ENCODE measurements at places on chromosomes 4 and X.

DNA sequence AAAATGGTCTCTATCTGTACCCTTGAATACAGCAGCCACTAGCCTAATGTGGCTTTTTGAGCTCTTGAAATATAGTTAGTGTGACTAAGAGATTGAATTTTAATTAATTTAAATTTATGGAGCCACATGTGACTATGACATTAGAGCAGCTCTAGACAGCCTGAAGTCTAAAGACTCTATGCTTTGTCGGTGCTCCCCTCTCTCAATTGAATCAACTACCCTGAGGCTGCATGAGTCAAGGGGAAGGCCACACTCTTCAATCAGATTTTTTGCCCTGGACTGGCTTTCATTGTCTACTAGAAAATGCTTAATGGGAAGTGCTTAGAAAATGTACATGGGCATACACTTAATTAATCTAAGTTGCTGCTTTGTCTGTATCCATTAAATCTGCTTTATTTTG, 11.7 kb downstream of the TLR7 start:
- no peak for DNase-seq

GRCh38 chr4:27966664-27967063, 1106.0 kb downstream of the STIM2 start:
- no peak for DNase-seq

- no peak for DNase-seq
Observed at GRCh38 chr4:8356856-8357255, 83.7 kb downstream of the ACOX3 start.

DNA sequence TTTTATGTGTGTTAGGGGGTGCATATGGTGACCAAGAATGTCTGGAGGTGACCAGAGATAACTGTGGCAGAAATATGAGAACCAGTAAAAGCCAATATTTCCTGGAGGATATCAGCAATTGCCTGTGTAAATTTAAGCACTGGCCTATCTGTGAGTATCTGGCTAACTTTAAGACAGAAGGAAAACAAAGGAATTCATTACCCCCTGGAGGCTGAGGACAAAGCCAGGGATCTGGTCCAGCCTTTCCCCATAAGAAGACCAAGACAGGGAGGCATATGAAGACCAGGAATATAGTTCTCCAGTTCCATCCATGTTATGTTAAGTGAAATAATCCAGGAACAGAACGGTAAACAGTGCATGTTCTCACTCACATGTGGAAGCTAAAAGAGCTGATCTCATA, 49.2 kb downstream of the MFAP3L start:
- no peak for DNase-seq

DNA sequence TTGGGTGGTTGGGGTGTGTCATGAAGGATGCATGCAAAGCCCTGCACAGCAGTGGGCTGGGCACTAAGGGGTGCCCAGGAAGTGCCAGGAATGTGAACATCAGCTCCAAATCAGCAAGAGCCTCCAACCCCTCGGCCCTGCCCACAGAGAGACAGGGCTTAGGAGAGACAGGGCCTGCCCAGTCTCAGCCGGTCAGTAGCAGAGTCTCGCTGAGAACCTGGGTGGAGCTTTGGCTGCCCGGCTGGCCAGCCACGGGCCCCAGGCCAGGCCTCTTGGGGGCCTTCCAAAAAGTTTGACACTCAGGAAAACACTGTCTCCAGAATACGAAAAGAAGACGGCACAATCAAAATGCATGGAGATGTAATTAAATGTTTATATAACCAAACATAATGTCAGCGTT, 4.3 kb upstream of the MXD4 start:
- DNase-seq = no peak

GRCh38 chr4:178347111-178347510, 904.9 kb upstream of the AGA start:
- DNase-seq = no peak

- DNase-seq = no peak
Observed at GRCh38 chrX:120857240-120857639, 18.4 kb downstream of the CT47B1 start.

- DNase-seq = no peak
Observed at GRCh38 chr4:176193126-176193525, 2.3 kb downstream of the SPATA4 start.

GRCh38 chrX:78111140-78111931, 7.3 kb downstream of the PGK1 start:
- DNase-seq = no peak

DNA sequence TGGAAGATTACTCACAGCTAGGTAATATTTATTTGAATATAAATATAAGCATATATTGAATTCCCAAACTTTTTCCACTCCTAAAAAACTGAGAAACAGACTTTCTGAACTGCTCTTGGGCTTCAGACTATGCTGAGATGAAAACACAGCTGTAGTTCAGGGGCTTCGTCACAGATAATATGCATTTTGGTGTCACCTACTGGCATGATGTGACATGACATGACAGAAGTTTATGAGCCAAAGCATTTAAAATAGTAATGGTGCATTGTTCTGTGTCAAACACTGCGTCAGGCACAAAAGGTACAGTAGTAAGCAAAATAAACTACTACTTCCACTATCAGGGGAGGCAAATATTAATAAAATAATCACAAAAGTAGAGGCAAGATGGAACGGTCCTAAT, 171.3 kb downstream of the BTC start:
- no peak for DNase-seq

DNA sequence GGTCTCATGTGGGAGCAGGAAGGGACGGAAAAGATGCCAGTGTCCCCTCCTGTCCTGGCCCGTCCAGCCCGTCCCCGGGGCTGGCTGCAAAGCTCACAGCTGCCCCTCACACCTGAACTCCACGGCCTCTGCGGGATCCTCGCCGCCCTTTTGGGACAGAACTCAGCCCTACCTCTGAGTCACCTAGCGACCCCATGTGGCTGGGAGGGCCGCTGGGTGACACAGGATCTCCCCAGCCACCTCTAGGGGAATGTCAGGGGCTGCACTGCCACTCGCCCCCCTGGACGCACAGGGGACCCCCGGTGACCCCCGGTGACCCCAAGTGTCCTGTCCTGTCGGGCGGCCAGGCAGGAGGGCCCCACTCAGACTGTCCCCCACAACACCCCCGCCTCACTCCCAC, 748 bp downstream of the FAM9B start:
- no peak for DNase-seq

GRCh38 chr4:41095973-41096372, 118.4 kb downstream of the APBB2 start:
- no peak for DNase-seq

DNA sequence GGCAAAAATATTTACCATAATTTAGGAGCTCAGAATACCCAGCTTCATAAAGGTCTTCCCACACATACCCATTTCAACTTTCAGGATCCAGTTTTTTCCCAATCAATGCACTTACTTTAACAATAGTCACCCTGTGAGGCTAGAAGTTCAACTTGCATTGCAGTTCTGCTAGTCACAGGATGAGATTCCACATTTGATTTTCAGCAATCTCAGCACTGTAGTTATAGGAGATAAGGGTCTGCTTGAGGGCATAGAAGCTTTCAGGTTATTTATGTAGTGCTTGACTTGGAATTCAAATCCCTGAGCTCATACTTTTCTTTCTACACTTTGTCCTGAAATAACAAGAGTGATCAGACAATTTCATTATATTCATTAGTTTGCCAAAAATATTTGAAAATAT, 78.3 kb upstream of the IL2 start:
- no peak for DNase-seq

- no peak for DNase-seq
Observed at GRCh38 chr4:122711919-122712318, 20.6 kb upstream of the BBS12 start.

GRCh38 chrX:1592470-1593142, 1.2 kb downstream of the AKAP17A start:
- no peak for DNase-seq

GRCh38 chrX:13142891-13143290, 98.5 kb upstream of the FAM9C start:
- DNase-seq = no peak

GRCh38 chrX:1661048-1661921, 46.4 kb downstream of the ASMT start:
- no peak for DNase-seq

DNA sequence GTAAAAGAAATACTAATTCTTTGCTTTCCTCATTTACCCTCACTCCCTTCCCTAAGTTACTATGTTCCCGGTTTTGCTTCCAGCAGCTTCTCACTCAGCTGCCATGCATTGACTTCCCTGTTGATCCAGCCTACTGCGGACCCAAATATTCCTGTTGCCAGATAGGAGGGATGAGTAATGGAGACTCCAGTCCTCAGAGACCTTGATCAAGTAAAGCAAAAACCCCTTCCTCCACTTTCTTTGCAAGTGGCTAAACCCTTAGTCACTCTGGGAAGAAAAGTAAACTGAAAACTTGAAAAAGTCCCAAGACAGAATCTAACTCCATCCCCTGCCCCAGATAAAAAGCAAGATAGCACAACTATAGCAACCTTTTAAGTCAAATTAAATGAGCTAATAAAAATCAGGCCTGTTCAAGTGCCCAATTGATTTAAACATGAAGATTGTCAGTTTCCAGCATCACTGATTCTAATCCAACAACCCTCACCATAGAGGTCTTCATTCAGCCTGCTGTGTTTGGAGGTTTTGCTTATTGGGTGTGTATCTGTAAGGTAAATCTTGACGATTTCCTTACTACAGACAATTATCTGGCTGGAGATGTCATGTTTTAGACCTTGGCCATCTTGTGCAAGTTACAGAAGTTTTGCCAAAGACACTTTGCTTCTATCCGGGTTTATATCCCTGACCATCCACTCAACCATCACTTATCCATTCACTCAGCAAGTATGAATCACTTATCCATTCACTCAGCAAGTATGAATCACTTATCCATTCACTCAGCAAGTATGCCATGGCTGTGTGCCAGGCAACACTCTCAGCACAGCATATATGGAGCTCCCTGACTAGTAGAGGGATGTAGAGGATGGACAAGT, 17.6 kb downstream of the FGFBP1 start:
- DNase-seq = no peak

DNA sequence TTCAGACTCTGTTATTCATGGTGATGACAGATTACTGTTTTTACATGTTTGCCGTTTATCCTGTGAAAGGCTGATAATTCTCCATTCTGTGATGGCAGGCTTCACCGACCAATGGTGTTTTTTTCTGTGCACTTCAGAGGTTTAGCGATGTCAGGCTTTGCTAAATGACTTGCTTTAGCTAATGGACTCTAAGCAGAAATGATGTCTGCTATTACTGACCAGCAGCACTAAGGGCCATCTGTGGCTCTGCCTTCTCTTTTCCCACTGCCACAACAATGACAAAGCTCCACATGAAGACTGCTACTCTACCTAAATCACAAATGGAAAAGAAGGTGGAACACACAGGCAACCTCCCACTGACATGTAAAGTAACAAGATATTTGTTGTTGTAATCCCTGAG, 68.4 kb upstream of the ALB start:
- no peak for DNase-seq

GRCh38 chr4:38075370-38076152, 115.4 kb downstream of the PTTG2 start:
- no peak for DNase-seq

- DNase-seq = no peak
Observed at GRCh38 chrX:12138361-12139313, at the start of gene FRMPD4. TSS of gene FRMPD4 (plus strand) at chrX:12138473. CDS start at chrX:12138972, 499 bp downstream.

- DNase-seq = no peak
Observed at GRCh38 chr4:152348670-152349069, 187.2 kb downstream of the FBXW7 start.

DNA sequence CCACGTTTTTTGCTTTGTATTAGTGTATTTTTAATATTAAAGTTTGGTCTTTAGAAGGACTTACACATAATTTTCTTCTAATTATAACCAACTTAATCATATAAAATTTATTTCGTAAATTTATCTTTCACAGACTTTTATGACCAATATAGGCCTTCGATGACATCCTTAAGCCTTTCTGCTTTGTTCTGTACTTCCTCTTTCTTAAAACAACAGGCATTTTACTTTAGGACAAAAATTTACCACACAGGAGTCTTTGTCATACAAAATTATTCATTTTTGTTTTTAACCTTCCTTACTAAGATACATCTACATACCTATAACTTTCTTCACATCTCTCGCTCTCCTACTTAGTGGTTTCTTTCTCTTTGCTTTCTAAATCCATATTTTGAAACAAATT, 56.3 kb downstream of the RGS12 start:
- no peak for DNase-seq

GRCh38 chrX:69627744-69628143, 11.8 kb downstream of the EDA start:
- no peak for DNase-seq

- DNase-seq = no peak
Observed at GRCh38 chr4:76802236-76803021, 95.5 kb downstream of the SOWAHB start.

GRCh38 chr4:24372881-24373280, 211.5 kb downstream of the DHX15 start:
- DNase-seq = no peak

DNA sequence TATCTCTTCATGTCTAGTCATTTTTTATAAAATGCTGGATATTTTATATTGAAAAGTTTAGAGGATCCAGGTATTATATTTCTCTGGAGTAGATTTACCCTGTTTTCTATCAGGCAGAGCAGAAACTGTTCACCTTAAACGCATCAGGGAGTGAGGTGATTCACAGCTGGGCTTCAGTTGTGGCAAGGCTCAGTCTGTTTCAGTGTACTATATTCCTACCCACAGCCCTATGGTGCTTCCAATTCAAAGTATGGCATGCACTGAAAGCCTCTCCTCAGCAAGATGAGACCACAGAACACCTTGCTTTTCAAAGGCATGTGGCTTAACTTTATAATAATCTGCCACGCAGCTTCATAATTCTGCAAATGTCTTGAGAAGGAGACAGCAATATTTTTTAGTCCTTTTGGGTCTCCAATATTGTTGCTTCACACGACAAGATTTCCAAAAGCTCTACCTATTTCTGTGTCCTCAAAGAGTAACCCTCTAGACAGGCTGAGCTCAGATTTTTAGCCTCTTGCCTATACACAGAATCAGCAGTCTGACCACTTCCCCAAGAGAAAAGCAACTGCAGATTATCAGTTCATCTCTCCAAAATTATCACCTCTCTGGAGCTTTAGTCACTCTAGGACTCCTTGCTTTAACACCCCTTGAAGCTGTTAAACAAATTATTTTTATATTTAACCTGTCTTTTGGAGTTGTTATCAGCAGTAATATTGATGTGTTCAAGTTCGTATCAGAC, 24.4 kb downstream of the PRDM5 start:
- DNase-seq = no peak

DNA sequence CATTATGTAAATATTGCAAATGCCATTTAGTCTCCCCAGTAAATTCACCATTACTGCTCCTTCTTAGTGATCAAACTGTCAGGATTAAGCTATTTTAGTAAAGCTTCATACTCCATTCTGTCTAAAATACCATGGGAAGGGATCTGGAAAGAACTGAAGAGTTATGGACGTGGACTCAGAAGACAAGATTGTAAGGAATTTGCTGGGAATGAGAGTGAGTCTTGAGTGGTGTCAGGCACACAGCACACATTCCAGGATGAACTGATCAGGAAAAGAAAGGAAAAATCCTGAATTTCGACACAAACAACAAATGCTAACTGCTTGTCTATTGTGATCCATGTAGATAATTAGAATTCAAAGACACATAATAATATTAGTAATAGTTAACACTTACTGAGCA, 311.0 kb downstream of the CENPC start:
- no peak for DNase-seq

GRCh38 chr4:185504098-185505047, 30.9 kb downstream of the PDLIM3 start:
- no peak for DNase-seq

All from NCI-H2107 (cell line).